ENCODE measurements at places on chromosomes 13 and 19. TPM values are rescaled to one million over a fixed set of nuclear protein-coding genes. Genes with fewer than 3 reads are reported as not detected.

- no peak for DNase-seq
These were observed 310.4 kb downstream of the SPRY2 start for GRCh38 chr13:80030491-80030890.

- DNase-seq, result no peak
These were observed 147.4 kb downstream of the PDS5B start for GRCh38 chr13:32733690-32734089.

Gene MFSD12
- polyA plus RNA-seq, result 31.0 TPM

- no peak for DNase-seq
These were observed 34.4 kb upstream of the EPHX3 start for GRCh38 chr19:15266683-15267082.

DNA sequence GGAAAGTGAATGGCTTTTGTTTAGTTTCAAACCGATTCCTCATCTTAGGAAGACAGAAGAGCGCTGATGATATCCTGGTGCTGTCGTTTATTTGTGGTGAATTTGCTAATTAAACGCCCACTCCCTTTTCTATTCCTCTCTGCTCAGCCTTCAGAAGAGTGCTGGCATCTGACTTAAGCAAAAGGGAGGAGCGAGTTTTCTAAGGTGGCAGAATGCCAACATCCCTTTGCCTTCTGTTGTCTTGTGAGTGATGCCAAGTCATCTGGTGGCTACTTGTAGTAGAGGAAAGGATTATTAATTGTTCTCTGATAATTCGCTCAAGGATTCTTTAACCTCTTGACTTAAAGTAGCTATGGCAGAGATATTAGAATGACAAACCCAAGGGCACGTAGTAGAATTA is 68.1 kb downstream of the ERCC5 start:
- no peak for DNase-seq

Gene STOML3
- not detected for polyA plus RNA-seq

GRCh38 chr13:34522808-34523207 is 419.3 kb upstream of the NBEA start:
- no peak for DNase-seq

All from hindlimb muscle (tissue), 1 donor.